ENCODE measurements at places on chromosomes 7 and 10.

DNA sequence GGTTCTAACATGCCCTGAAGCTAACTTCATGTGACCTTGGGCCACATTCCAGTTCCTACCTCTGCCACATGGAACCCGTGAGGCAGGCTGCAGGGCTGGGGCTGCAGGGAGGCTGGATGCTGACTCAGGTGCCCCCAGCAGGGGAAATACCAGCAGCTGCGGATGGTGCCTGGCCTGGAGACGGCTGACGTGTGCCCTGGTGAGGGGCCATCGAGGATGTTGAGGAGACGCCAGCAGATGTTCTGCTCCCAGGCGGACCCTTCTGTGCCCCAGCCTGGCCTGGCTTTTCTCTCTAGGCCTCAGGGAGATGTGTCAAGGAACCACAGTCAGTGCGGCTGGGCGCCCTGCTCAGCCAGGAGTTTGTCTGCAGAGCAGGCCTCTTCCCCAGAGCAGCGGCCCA lies 8.8 kb downstream of the BAG3 start:
- DNase-seq = no peak

DNA sequence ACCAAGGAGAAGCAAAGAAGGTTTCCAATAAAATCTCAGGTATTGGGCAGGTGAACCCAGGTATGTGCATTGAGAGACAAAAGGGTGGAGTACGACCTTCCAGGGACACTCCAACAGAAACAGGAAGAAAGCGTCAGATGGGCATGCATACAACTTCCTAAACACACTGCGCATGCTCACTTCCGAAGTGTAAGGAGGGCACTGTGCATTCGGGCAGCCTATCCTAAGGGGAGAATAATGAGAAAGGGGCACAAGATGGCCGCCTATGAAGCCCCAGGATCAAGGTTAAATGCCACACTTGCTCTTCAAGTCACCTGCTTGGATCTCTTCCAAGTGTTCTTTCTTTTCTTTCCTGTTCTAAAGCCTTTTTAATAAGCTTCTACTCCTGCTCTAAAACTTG lies 39.4 kb upstream of the PRSS1 start:
- DNase-seq = no peak

GRCh38 chr7:3069771-3070449 lies 26.2 kb upstream of the CARD11 start:
- DNase-seq = no peak

- DNase-seq = no peak
Observed at GRCh38 chr7:16404636-16405035, 16.7 kb downstream of the CRPPA start.

- no peak for DNase-seq
Observed at GRCh38 chr10:120734483-120735078, 116.6 kb upstream of the WDR11 start.

DNA sequence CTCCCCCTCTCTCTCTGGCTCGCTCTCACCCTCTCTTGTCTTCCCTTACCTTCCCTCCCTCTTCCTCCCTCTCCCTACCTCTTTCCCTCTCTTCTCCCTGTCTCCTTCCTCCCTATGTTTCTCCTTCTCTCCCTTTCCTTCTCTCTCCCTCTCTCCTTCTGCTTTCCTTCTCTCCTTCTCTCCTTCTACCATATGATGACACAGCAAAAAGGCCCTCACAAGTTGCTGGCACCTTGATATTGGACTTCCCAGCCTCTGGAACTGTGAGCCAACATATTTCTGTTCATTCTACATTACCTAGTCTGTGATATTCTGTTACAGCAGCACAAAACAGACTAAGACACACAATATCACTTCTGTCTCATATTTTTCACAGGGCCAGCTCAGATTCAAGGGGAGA lies 135.0 kb downstream of the ADAM22 start:
- DNase-seq = no peak

GRCh38 chr7:64174941-64175340 lies 32.1 kb upstream of the ZNF735 start:
- no peak for DNase-seq

DNA sequence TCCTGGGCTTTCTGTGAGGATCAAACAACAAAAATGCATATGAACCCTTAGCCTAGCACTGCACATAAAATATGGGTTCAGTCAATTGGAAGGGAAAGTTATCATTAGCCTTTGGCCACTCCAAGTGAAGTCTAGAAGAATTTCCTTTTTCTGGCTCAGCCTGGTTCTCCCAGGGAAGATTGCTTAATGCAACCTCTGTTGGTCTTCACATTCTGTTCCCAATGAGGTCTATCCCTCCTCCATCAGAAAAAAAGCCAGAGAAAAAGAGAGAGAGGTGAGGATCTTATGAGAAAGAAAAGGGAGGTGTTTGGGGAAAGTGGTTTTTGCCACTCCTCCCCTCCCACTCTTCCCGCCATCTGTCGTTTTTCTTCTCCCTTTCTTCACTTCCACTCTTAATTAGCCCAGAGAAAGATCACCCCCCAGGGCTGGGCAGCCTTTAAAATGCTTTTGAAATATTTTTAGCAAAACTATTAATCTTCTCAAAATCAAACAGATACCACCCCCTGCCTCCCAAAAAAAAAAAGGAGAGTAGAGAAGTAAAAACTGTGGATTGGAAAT lies 31.1 kb downstream of the CPVL start:
- no peak for DNase-seq

DNA sequence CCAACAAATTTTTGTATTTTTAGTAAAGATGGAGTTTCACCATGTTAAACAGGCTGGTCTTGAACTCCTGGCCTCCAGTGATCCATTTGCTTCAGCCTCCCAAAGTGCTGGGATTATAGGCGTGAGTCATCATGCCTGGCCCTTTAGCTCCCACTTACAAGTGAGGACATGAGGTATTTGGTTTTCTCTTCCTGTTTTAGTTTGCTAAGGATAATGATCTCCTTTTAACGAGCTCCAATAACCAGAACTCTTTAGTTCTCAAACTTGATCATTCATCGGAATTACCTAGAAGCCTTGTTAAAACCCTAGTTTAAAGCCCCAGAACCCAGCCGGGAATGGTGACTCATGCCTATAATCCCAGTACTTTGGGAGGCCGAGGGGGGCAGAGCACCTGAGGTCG lies 481.4 kb downstream of the TYW1 start:
- no peak for DNase-seq

DNA sequence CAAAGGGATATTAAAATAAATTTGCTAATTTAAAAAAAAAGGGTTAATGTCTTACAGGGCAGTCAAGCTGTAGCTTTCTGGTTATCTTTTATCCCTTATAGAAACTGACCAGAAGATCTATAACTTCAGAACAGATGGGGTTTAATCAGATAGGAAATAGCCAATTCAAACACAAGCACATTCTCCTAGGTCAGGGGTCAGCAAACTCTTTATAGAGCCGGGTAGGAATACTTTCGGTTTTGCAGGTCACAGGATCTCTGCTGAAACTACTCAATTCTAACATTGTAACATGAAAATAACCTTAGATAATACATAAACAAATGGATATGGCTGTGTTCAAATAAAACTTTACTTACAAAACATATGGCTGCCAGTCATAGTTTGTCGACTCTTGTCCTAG lies 479.8 kb downstream of the ADRA2A start:
- no peak for DNase-seq

DNA sequence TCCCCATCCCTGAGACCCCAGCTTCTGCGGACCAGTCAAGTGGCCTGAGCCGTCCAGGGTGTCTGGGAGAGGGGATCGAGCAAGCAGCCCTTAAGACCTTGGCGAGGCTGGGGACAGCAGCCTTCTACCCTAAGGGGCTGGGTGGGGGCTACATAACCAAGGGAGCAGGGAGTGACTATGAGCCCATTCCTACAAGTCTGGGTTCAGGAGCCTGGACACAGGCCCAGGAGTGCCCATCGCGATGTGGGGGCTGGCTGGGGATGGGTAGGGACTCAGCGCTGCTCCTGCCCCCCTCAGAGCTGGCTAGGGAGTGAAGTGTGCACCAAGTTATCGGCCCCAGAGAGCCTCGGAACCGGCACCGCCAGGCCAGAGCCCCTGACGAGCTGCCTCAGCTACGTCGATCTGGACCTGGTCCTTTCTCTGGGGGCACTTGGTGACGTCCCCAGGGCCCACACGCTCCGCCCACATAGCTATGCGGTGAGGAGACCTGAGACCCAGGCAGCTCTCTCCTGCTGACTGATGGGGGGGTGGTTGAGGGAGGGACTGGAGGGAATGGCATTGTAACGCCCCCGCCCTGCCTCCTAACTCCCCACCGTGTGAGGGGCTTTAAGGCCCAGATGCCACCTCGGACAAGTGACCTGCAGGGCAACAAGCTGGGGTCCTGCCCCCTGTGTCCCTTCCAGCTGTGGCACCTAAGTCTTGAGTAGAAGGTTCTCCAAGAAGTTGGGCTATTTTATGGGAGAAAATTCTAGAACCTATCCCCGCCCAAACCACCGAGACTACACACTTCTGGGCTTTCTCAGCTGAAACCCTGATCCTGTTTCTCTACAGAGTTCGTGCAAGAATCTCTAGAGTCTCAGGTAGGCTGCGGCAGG lies 2.5 kb downstream of the SAP25 start:
- DNase-seq = no peak

DNA sequence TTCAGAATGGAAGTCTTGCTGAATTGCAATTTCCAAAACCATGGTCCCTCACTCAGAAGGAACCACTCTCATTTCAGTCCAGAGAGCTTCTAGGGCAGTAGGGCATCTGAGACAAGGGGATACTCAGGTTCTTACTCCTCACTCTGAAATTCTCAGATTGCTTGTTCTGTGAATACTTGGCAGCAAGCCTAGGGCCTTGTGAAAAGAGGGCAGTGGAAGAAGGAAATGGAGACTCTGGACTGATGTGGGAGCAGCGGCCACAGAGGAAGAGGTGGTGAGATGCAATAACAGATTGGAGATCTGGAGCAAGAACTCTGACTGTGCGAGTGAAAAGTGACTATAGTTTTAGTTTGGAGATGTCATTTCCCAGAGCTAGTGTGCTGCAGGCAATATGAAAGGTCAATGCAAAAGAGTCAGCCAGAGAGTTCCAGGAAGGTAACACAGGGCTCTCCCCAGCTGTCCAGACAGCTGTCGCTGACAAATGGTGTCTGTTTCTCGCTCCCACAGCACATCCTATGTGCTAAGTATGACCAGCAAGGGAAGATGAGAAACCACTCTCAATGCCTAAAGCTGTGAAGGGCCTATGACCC lies 291.6 kb upstream of the KIAA1217 start:
- DNase-seq = no peak

- no peak for DNase-seq
Observed at GRCh38 chr7:37421861-37422500, 26.7 kb downstream of the ELMO1 start.

DNA sequence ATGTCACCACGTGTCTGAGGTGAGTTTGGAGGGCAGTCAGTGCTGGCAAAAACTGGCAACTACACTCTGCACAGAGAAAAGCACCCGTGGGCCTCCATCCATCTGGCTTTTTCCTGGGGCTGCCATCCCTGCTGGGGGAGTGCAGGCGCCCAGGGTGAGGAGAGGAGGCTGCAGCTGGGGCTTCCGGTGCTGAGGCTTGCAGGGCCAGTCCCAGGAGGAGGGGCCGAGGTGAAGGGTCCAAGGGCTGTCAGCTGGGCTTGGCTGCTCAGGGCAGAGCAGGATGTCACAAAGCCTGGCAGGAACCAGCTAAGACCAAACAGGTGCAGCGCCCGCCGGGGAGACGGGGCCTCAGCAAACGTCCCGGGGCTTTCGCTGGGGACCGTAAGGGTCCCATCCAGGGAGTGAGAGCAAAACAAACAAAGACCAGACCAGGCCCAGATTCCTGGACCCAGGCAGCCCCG lies 77.2 kb downstream of the CFAP46 start:
- DNase-seq = no peak

DNA sequence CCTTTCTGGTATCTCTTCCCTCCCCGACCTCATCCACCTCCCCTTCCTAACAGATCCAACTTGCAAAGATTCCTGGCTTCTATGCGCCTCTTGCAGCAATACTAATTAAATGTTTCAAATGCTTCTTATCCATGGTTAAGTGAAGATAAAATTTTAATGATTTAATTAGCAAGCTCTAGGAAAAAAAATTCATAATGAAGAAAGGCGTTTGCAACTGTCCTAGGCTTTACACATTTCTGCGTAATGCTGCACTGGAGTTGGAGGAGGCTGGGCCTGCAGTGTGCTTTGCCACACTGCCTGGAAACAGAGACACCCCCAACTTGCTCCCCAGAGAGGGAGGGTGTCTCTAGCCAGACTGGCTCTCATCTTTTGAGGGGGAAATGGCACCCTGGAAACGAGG lies 123.9 kb upstream of the CARD11 start:
- no peak for DNase-seq

DNA sequence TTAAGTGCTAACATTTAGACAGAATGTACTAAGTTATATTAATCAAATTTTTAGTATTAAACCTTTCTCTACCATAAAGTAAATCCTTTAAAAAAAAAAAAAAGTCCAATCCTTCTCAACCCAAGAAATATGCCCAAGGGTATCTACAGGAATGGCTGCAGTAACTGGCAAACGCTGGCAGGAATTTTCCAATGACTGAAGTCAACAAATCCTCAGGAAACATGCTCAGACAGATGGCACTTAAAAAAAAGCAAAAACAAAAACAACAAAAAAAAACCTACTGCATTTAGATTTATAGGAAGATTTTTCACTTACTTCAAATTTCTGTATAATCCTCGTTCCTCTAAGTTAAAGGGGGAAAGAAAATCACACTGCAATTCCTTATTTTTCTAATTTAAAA lies 666 bp downstream of the SVIL start:
- DNase-seq = no peak

- no peak for DNase-seq
Observed at GRCh38 chr7:27518561-27519350, 143.9 kb downstream of the HIBADH start.

- no peak for DNase-seq
Observed at GRCh38 chr7:36787933-36788378, 63.7 kb upstream of the AOAH start.

GRCh38 chr10:76350583-76350982 lies 919.2 kb downstream of the LRMDA start:
- no peak for DNase-seq

DNA sequence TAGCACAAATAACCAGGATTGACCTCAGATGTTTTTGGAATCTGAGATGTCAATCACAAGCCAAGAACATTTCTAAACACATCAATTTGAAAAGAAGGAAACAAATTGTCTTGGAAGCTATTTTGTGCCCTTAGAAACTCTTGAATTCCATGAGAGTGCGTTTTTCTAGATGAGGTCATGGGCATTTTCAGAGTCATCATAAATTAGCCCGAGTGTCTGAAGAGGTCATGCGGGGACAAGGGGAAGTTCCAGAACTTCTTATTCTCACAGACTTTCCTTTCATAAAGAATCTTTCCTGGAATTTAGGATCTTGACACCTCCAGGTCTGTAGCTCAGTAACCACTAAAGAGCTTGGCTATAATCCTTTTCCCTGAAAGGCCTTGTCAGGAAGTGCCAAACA lies 28.2 kb downstream of the IL2RA start:
- DNase-seq = no peak

GRCh38 chr7:110075450-110075849 lies 1015.5 kb upstream of the LRRN3 start:
- DNase-seq = no peak

GRCh38 chr7:123635551-123636359 lies 19.9 kb upstream of the LMOD2 start:
- DNase-seq = no peak

DNA sequence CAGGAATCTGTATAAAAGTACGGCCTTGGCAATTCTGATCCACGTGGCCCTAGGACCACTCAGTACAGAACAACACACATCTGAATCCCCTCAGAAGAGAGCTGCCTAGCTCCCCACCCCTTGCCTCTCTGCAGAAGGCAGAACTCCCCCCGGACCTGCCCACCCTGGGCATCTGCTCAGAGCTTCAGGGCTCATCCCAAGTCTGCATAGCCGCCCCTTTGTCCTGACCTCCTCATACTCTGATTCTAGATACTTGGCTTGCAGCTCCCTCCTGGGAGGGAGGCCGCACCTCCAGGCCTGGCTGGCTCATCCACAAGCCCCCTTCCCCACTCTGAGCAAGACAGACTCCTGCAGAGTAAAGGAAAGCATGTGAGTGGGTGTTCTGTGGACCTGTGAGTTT lies 49.6 kb downstream of the GRID1 start:
- DNase-seq = no peak

Measured in NCI-H1436 treated with DMSO at 0.1 percent for 48 hours (cell line).